ENCODE measurements at places on chromosomes 7 and 10.

GRCh38 chr7:28423112-28423511, 10.8 kb downstream of the CREB5 start:
- DNase-seq = no peak

DNA sequence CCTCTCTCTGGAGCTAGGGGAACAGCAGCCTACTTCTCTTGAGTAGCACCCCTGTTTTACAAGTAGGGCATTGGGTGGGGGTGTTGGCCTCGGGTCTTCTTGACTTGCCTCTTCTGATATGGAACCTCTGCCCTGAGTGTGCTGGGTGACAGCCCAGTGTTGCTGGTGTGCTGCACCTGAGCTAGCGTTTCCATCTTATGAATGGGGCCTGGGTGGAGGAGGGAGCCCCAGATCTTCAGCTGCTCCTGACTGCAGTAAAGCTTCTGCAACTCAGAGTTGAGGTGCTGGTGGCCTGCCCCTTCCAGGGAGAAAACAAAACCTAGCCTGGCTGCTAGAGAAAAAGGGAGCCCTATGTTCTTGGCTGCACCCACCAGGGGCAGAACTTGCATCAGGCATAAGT, 202.5 kb upstream of the SHH start:
- DNase-seq = no peak

DNA sequence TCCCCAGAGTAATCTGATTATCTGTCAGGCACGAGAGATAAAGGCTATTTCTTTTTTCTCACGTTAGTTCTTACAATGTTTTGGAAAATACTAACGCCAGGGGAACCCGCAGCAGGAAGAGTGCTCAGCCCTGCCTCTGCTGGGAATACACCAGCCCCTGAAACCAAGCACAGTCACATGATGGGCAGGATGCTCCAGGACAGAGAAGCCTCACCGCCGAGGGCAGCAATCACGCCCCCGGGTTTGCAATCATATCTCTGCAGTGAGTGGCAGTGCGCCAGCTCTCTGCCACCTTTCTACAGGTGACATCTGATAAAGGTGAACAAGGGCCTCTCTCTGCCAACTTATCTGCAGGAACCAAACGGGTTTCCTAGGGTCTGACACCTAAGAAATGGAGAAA, 39.8 kb downstream of the BRI3 start:
- DNase-seq = no peak

DNA sequence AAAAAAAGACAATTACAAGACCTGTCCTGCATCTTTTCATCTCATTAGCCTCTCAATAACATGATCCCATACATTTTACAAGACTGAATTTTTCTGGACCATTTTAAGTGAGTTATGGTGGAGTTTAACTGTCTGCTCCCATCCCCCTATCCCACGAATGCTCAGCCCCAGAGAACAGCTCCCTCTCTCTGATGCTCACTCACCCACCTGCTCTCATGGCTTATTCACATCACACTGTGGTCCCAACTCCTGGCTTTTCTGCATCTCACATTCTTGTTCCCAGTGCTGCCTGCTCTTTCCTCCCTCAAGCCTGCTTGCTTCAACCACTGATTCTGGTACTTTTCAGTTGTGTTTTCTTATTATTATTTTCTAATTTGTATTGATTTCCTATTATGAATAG, 20.4 kb upstream of the CCSER2 start:
- no peak for DNase-seq

DNA sequence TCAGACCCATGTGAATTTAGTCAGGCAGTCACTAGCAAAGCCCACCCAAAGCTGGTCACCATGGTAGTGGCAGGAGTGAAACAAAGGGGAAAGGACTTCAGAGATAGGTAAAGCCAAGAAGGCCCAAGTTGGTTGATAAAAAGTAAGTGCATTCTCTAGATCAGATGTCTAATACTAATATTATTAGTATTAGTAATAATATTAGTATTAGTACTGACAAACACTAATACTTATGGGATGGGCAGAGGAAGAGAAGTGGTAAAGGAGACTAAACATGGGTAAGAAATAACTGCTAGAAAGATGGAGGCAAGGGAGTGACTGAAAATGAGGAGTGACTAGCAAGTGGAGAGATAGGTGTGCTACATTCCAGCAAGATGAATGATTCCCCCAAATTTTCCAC, 46.6 kb upstream of the PHYHIPL start:
- DNase-seq = no peak

DNA sequence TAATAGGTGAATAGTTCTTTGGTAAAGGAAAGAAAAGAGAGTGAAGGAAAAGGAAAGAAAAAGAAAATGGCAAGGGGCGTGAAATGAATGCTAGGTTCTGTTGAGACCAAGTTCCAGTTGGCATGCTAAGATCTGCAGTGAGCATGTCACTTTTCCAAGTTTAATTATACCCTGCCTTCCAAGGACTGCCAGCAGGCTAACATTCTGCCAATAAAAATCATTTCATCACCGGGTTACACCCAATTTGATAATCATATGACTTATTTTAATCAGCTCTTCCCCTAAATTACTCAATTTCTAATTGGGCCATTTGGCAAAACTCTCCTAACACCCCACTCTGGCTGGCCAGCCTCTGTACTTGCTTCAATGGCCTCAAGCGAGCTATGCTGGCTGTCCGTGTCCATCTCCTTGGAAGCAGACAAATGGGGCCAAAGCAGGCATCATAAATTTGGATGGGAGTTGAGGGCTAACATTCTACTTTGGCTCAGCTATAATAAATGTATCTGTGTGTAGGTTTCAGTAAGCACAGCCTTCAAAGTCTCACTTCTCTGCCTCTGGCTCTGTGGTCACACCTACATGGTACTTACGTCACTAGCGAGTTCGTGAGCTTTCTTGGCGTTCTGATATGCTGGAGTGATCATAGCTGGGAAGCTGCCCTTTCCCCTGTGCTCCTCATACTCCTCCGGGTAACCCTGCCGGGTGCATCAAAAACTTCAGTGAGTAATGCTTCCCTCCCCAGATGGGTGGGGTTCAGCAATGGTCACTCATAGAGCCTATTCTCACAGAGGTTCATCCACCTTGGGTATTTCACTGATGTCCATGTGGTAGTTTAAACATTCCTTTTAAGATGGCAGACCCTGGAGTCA, 17.3 kb downstream of the NRAP start:
- no peak for DNase-seq

DNA sequence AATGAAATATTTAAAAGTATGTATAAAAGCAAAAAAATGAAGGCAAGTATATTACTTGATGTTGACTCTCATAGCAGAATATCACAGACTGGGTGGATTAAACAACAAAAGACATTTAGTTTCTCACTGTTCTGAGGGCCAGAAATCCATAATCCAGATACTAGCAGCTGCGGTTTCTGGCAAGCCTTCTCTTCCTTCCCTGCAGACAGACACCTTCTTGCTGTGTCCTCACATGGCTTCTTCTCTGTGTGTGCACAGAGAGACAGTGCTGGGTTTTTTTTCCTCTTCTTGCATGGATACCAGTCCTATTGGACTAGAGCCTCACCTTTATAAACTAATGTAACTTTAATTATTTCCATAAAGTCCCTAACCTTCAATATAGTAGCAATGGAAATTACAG, 127.9 kb upstream of the AKR1E2 start:
- DNase-seq = no peak

- DNase-seq = no peak
These were observed 7.6 kb downstream of the ADARB2 start for GRCh38 chr10:1729751-1730150.

- no peak for DNase-seq
These were observed 354.2 kb downstream of the CXCL12 start for GRCh38 chr10:44030738-44031137.

GRCh38 chr7:102096706-102097427, 189.8 kb upstream of the SH2B2 start:
- DNase-seq = no peak

DNA sequence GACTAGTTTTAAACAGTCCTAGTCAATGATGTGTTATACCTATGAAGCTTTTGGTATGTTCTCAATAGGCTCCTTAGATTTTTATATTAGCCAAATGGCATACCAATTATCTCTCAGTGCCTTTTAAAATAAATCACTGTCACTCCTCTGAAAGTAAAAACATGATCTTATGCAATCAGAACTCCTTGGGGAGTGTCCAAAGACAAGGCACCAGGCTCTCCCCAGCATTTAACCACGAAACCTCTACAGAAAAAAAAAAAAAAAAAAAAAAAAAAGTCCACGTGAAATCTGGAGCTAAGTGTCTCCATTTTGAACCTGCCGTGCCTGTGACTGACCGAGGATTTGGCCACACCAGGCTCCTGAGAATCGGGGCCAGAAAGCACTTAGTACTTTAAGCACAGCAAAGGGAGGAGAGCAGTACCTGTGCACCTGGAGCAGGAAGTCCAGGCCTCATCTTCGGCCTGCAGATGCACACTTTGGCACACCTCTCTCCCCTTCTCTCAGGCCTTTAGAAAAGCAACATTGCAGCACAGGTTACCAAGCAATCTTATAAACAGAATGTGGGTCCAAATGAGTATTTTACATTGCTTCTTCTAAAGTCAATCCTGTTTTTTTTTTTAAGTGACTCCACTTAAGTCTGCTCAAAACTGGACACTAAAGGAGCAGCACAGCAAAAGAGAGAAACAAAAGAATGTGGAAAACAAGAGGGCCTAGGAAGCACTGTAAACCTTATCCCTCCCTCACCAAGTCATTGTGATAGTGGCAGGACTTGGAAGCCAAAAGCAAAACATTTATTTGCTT, 1.5 kb downstream of the FAM13C start:
- no peak for DNase-seq

DNA sequence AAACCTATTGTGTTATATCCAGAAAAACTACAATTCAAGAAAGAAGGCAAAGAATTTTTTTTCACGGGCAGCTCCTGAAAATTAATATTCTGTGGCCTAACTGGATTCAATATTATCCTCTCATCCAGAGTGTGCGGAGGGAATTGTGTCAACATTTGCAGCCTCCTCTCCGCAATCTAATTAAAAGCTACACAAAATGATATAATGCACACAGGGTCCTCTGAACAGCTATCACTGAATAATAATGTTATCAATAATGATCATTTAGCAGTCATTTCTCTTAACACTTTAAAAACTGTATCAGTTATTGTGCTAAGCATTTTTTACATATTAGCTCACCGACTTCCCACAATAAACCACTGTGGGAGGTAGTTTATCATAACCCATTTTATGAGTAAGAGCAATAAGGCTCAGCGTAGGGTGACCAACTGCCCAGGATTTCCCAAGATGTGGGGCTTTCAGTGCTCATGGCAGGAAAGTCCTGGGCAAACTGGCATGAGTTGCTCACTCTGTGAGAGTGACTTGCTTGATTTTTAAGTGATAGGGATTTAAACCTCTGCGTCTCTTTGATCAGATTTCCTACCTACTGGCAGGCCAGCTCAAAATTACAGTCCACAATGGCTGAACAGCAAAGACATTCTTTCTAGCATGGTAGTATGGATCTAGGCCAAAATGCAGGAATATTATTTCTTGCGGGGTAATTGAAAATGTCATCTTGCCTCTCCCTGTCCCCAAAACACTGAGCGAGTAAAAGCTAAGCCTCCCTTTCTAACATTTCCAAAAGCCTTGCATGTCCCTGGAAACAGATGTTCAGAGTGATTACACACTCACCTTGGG, 65.7 kb downstream of the AOAH start:
- no peak for DNase-seq

GRCh38 chr10:30963992-30964930, 67.4 kb downstream of the ZNF438 start:
- no peak for DNase-seq

GRCh38 chr10:76581506-76582256, 1055.9 kb downstream of the KCNMA1 start:
- DNase-seq = no peak

DNA sequence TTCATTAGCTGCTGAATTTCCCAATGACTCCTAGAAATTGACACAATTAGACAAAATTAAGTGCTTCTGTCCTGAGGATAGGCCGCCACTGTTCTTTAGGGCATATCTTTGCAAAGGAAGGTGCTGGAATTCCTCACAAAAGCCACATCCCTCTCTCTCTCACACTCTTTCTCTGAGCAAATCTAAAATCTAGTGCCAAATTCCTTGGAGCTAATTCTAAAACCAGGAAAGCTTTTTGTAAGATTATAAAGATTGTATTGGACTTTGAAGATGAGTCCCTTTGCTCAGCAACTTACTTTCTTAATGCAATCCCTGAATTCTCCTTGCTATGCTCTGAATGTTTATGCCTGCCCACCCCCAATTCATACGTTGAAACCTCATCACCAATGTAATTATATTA, 288.9 kb downstream of the KCNMA1 start:
- no peak for DNase-seq

GRCh38 chr7:114941692-114942091, 19.8 kb downstream of the MDFIC start:
- no peak for DNase-seq

- DNase-seq = no peak
These were observed 1200.5 kb downstream of the SORCS1 start for GRCh38 chr10:105964009-105964408.

DNA sequence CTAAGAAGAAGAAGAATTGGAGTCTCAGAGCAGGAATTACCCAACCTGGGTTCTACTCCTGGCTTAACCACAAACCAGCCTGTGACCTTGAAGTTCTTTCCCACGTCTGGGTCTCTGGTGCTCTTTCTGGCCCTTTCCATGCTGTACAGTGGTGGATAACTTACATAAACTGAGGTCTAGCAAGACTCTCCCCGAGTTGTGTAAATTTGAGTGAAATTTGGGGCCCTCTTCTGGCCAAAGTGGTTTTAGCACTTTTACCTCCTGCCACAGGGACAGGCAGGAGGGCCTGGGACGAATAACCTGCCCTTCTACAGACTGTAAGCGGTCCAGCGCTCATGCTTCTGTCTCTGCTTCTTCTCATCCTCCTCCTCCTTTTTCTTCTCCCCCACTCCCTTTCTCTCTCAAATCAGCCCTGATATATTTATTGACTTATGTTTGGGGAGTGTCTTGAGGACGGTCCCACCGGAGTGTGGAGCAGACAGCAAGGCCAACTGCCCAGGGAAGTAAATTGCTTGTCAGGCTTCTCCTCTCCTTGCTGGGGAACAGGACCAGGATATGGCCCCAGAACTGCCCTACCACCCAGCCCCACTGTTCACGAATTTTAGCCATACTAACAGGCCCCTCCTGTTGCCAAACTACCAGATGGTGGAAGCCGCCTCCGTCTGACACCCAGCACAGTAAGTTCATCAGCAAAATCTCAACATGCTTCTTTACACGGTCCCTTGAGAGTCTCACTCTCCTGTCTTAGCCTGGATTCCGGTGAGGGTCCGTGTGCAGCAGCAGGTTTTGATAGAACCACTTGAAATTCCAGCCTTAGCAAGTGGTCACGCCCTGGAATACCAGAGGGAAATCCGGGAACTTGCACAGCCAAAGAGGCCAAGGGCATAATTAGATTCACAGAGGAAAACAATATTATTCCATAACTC, 4.0 kb upstream of the SH3PXD2A start:
- no peak for DNase-seq

DNA sequence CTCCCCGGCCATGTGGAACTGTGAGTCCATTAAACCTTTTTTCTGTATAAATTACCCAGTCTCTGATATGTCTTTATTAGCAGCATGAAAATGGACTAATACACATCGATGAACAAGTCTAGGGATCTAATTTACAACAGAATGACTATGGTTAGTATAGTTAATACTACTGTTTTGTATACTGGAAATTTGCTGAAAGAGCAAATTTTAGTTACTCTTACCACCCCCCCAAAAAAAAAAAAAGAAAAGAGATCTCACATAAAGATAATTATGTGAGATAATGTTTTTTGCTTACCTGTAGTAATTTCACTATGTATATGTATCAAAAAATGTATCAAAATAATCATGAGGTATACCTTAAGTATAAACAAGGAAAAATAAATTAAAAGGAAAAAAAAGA, 199.5 kb upstream of the GRM3 start:
- no peak for DNase-seq

- DNase-seq = no peak
These were observed 373.1 kb downstream of the THSD7A start for GRCh38 chr7:11458736-11459483.

GRCh38 chr10:17316488-17317170, 88.6 kb downstream of the VIM start:
- no peak for DNase-seq

All from stimulated activated CD8-positive, alpha-beta memory T cell treated with anti-CD3 and anti-CD28 coated beads, Interleukin-4, amount 100 ng/mL, for 1 hour (primary cell).